Activated CD4-positive, alpha-beta T cell treated with anti-CD3 and anti-CD28 coated beads, Interleukin-2, amount 10 ng/mL, durations not matched to agents 24 days and 14 days (primary cell): ENCODE measurements at places on chromosomes 3 and 15. TPM values are rescaled to one million over a fixed set of nuclear protein-coding genes. Genes with fewer than 3 reads are reported as not detected.

- H3K27ac ChIP-seq: no peak overlapping the region
- H3K36me3 ChIP-seq: no peaks in the 10 kb centered on the region
- no peak overlapping the region for H3K4me3 ChIP-seq
- peaks cover 54% of the 10 kb centered on the region for H3K27me3 ChIP-seq
- no peak for DNase-seq
- no peaks in the 10 kb centered on the region for H3K4me1 ChIP-seq
Measured at GRCh38 chr3:120280026-120280425, 5.0 kb downstream of the GPR156 start.

DNA sequence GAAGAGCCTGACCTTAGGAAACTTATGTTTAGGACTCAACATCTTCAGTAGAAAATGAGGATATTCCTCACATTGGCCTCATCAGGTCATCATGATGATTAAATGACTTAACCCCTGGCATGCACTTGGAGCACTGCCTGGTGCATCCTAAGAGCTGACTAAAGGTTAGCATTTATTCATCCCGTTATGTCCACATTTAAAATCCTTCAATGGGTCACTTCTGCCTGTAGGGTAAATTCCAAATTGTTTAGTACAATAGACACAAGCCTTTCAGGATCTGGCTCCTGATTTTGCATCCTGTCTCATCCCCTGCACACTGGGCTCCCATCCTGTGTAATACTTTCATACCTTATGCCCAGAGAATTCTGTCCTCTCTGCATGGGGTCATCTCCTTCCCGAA is 195.2 kb upstream of the MCTP2 start:
- H3K27me3 ChIP-seq: peaks cover 2% of the 10 kb centered on the region
- H3K36me3 ChIP-seq: no peaks in the 10 kb centered on the region
- no peak for DNase-seq

GRCh38 chr3:160169139-160169976 is 55.9 kb upstream of the C3orf80 start:
- DNase-seq: no peak
- no peak overlapping the region for H3K27ac ChIP-seq

GRCh38 chr3:97817965-97818364 is 3.8 kb upstream of the CRYBG3 start:
- no peak overlapping the region for H3K4me3 ChIP-seq
- H3K4me1 ChIP-seq: peaks cover 29% of the 10 kb centered on the region
- no peak for DNase-seq
- H3K27me3 ChIP-seq: peaks cover 13% of the 10 kb centered on the region
- peaks cover 3% of the 10 kb centered on the region for H3K36me3 ChIP-seq

- H3K27ac ChIP-seq: no peak overlapping the region
- no peaks in the 10 kb centered on the region for H3K4me1 ChIP-seq
- DNase-seq: no peak
- no peak overlapping the region for H3K4me3 ChIP-seq
- no peaks in the 10 kb centered on the region for H3K36me3 ChIP-seq
Measured at GRCh38 chr15:61629269-61629668, 400.2 kb upstream of the RORA start.

GRCh38 chr15:79296583-79296982 is 14.1 kb downstream of the ANKRD34C start:
- H3K36me3 ChIP-seq: no peaks in the 10 kb centered on the region
- H3K27ac ChIP-seq: no peak overlapping the region
- peak; percentile 54 for DNase-seq
- H3K27me3 ChIP-seq: peaks cover 30% of the 10 kb centered on the region

DNA sequence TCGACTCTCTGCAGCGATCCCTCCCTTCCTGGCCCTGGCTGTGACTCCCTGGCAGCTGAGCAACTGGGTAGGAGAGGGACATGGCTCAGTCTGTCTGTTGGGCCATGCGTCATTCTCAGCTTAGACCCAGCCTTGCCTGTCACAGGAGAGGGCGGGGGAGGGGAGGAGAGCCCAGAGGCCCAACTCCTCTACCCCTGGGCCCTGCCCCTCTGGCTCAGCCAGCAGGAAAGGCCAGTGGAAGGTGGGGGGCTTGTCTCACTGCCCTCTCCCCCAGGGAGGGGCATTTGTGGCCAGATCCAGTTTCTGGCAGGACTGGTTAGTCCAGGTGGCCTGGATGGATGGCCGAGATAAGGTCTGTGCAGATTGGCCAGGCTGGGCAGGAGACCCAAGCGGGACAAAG is 31.6 kb downstream of the DNAJB8 start:
- peaks cover 5% of the 10 kb centered on the region for H3K4me1 ChIP-seq
- H3K4me3 ChIP-seq: no peak overlapping the region
- peaks cover 58% of the 10 kb centered on the region for H3K27me3 ChIP-seq

- no peak overlapping the region for H3K4me3 ChIP-seq
- peaks cover 7% of the 10 kb centered on the region for H3K4me1 ChIP-seq
- DNase-seq: no peak
- H3K36me3 ChIP-seq: no peaks in the 10 kb centered on the region
Measured at GRCh38 chr15:78985859-78986475, 41.1 kb upstream of the CTSH start.

DNA sequence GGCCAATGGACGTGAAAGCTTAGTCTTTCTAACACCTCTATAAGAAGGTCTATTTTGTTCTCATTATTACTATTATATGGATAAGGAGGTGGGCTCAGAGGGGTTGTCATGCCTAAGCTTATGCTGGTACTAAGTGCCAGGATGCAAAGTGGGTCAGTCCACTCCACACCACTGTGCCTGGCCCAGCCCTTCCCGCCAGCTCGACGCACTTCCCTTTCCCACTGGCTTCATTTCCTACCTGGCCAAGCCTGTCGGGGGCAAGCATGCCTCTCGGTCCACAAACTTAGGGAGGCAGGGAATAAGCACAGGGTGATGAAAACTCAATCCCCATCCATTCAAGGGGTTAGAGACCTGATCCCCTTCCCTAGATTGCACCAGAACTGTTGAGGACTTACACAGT is 5.9 kb upstream of the SYNM start:
- no peak overlapping the region for H3K27ac ChIP-seq
- no peak for DNase-seq
- H3K27me3 ChIP-seq: peaks cover 56% of the 10 kb centered on the region
- no peaks in the 10 kb centered on the region for H3K4me1 ChIP-seq
- no peak overlapping the region for H3K4me3 ChIP-seq

DNA sequence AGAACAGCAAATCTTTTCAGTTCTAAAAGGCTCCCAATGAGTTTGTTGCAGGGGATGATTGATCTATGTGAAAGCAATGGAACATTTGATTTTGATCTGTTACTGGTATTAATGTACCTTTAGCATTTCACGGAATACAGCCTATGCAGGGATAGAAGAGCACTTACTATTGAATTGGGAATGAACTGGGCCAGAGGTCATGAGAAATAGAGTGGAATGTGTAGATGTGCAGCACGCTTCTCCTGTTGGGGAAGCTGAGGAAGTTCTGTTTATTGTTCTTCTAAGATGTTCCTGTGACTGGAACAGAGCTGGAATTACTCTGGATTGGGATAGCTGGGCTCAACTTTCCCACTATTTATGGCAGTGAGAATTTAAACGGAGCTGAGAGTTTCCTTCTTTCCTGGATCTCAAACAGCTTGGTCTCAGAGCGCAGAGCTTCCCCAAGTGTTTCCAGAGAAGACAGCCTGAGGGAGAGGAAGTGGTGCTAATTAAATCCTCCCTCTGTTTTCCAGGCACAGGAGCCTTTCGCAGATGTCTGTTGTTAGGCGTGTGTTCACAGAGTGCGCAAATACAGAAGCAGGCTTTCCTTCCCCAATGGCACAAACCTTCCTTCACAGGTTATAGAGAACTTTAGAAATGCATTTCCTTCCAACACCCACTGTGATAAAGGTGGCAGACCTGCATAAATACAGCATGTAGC is 32.5 kb downstream of the TPRG1 start:
- no peak overlapping the region for H3K27ac ChIP-seq
- no peak overlapping the region for H3K4me3 ChIP-seq
- peaks cover 21% of the 10 kb centered on the region for H3K27me3 ChIP-seq

- H3K4me1 ChIP-seq: no peaks in the 10 kb centered on the region
- peaks cover 2% of the 10 kb centered on the region for H3K27me3 ChIP-seq
- peak; percentile 14 for DNase-seq
- no peak overlapping the region for H3K4me3 ChIP-seq
Measured at GRCh38 chr15:87481126-87481525, 775.4 kb downstream of the NTRK3 start.

GRCh38 chr15:85543741-85544155 is 163.3 kb downstream of the AKAP13 start:
- H3K36me3 ChIP-seq: peaks cover 31% of the 10 kb centered on the region
- DNase-seq: peak; percentile 82
- H3K4me1 ChIP-seq: peaks cover 75% of the 10 kb centered on the region
- no peaks in the 10 kb centered on the region for H3K27me3 ChIP-seq
- peak overlapping the region; percentile 74 for H3K4me3 ChIP-seq

- H3K27me3 ChIP-seq: no peaks in the 10 kb centered on the region
- no peak overlapping the region for H3K4me3 ChIP-seq
- H3K36me3 ChIP-seq: peaks cover 18% of the 10 kb centered on the region
- no peak for DNase-seq
- no peak overlapping the region for H3K27ac ChIP-seq
- H3K4me1 ChIP-seq: no peaks in the 10 kb centered on the region
Measured at GRCh38 chr3:57889807-57890206, 118.4 kb upstream of the FLNB start.

- H3K27ac ChIP-seq: no peak overlapping the region
- DNase-seq: no peak
- peaks cover 37% of the 10 kb centered on the region for H3K27me3 ChIP-seq
Measured at GRCh38 chr3:142716102-142716501, 7.7 kb upstream of the TRPC1 start.

DNA sequence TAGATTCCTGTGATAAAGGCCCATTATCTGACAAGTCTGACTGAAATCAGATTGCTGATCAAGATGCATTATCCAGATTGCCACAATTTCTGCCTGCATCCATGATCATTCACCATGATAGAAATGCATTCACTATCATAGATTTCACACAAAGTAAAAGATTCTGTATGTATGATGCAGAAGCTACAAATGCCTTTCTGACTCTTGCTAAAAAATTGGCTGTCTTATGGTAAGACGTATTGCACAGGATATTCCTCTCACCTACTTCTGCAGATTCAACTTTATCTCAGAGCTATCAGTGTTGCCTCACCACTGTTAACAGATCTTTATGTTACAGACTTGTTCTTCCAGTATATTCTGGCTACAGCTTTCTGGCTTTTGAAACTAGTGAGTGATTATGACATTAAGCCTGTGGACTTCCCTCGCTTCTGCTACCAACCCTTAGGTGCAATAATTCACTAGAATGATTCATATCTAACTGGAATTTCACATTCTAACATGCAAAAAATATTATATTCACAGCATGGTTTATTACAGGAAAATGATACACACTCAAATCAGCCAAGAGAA is 955.3 kb downstream of the EPHA3 start:
- no peaks in the 10 kb centered on the region for H3K4me1 ChIP-seq
- DNase-seq: no peak
- no peak overlapping the region for H3K27ac ChIP-seq
- no peaks in the 10 kb centered on the region for H3K27me3 ChIP-seq

- no peak overlapping the region for H3K27ac ChIP-seq
- peaks cover 4% of the 10 kb centered on the region for H3K36me3 ChIP-seq
- no peak for DNase-seq
- peaks cover 55% of the 10 kb centered on the region for H3K4me1 ChIP-seq
Measured at GRCh38 chr3:125136966-125137357, 75.6 kb downstream of the SLC12A8 start.

DNA sequence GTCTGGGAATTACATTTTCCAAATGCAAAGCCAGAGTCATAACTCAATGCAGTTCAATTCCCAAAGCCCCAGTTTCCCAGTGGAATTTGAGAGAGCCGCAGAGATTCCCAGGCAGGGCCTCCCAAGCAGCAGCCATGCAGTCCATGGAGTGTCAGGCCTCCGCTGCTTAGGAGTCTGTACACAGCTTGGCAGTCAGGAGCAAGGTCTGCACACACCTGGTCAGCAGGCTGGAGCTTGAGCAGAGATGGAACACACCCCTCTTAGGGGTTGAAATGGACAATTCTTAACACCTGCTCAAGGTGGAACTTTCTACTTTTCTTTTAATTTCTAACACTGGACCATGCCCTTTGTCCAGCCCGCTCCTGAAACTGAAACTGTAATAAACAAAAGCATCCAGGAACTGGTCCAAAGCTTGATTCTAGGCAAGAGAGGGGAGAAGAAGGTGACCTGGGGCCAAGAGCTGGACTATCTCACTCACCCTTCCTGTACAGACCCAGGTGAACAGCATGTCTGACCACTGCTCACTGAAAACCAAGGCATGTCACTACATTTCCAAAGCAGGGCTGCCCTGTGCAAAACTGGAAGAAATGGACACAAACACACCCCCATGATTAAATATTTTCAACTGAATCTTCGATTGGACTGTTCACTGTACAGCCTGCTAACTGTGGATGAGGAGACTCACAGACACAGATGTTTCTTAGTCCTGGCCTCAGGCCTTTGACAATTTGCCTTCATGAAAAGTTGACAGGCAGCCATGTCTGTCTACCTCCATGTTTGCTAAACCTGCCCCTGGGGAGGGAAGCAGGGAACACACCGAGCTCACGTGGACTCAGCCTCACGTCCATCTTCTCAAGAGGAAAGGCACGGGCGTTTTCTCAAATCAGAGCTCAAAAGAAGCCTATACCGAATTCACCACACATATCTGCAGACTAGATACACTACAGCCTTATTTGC is 48.6 kb upstream of the DUSP7 start:
- H3K36me3 ChIP-seq: peaks cover 39% of the 10 kb centered on the region
- H3K27ac ChIP-seq: no peak overlapping the region
- peaks cover 3% of the 10 kb centered on the region for H3K4me1 ChIP-seq
- no peaks in the 10 kb centered on the region for H3K27me3 ChIP-seq

DNA sequence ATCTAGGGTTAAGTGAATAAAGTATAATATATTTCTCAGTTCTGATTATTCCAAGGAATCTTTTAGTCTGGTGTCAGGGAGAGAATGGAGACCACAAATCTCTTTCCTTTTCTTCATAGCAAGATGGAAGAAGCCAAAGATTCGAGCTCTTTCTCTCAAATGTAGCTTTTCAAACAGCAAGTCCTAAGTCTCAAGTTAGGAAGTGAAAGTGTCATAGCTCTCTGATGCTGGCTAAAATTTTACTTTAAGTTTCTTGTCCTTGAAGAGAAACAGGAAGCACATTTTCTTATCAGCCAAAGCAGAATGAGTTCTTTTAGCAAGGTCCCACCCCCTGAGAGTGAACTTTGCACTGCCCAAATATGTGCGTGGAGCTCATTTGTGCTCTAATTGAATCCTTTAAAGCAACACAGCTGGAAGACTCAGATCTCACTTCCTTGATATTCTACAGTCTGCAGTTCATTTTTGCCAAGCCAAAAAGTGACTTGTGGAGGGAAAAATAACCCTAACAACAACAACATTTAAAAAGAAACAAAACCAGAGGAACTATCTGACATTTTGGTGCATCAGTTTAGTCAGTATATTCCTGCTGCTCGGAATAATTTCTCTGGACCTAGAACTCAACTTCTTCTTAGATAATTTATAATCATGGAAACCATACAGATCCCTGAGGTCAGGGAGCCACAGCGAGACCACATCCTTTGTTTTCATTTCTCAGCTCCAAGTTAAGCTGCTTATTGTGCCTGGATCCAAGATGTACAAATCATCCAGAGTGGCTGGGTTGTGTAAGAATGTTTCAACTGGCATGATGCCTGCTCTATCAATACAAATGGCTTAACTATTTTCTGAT is 238.7 kb upstream of the P2RY1 start:
- H3K27me3 ChIP-seq: peaks cover 7% of the 10 kb centered on the region
- H3K27ac ChIP-seq: no peak overlapping the region
- no peaks in the 10 kb centered on the region for H3K36me3 ChIP-seq

The IGDCC3 gene
- not detected in 2 replicates for total RNA-seq

The ADAMTS7 gene
- total RNA-seq: 1.3 TPM in 2 replicates

The CCDC12 gene
- total RNA-seq: 55.3 and 66.2 TPM in 2 replicates

The LDHAL6B gene
- total RNA-seq: not detected in 2 replicates

The IRAK2 gene
- 4.5 and 5.1 TPM in 2 replicates for total RNA-seq

The FURIN gene
- 432 TPM in 2 replicates for total RNA-seq

The C3orf85 gene
- total RNA-seq: not detected in 2 replicates

The NRG4 gene
- total RNA-seq: not detected in 2 replicates

The RTP4 gene
- total RNA-seq: 3.0 and 3.4 TPM in 2 replicates

The ISLR gene
- not detected in 2 replicates for total RNA-seq

The AHSG gene
- total RNA-seq: not detected in 2 replicates

The PARP6 gene
- 69.7 and 78.6 TPM in 2 replicates for total RNA-seq

The NFKBIZ gene
- total RNA-seq: 57.2 and 59.2 TPM in 2 replicates
